Left renal cortex interstitium (tissue), 4 donors: ENCODE measurements at places on chromosomes 3 and 15. TPM values are rescaled to one million over a fixed set of nuclear protein-coding genes. Genes with fewer than 3 reads are reported as not detected.

MGLL gene
- polyA plus RNA-seq = 27.5 TPM

COL6A6 gene
- polyA plus RNA-seq = 1.7 TPM

PLA2G4D gene
- 0.13 TPM for polyA plus RNA-seq

FBXO22 gene
- 53.9 TPM for polyA plus RNA-seq

SLC15A2 gene
- 16.6 TPM for polyA plus RNA-seq

HAUS2 gene
- 23.3 TPM for polyA plus RNA-seq

DNA sequence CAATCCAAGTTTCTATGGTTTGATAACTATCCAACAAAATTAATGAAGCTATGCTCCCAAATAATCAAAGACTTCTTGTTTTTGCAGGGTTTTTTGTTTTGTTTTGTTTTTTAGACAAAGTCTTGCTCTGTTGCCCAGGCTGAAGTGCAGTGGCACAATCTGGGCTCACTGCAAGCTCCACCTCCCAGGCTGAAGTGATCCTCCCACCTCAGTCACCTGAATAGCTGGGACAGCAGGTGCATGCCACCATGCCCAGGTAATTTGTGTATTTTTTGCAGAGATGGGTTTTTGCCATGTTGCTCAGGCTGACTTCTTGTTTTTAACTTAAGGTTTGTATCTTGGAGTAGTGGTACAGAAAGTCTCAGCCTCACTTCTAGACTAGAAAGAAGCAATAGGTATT, 11.0 kb upstream of the GATM start:
- no peak for DNase-seq

GRCh38 chr15:72824781-72825180, 41.2 kb upstream of the ADPGK start:
- no peak for DNase-seq

DNA sequence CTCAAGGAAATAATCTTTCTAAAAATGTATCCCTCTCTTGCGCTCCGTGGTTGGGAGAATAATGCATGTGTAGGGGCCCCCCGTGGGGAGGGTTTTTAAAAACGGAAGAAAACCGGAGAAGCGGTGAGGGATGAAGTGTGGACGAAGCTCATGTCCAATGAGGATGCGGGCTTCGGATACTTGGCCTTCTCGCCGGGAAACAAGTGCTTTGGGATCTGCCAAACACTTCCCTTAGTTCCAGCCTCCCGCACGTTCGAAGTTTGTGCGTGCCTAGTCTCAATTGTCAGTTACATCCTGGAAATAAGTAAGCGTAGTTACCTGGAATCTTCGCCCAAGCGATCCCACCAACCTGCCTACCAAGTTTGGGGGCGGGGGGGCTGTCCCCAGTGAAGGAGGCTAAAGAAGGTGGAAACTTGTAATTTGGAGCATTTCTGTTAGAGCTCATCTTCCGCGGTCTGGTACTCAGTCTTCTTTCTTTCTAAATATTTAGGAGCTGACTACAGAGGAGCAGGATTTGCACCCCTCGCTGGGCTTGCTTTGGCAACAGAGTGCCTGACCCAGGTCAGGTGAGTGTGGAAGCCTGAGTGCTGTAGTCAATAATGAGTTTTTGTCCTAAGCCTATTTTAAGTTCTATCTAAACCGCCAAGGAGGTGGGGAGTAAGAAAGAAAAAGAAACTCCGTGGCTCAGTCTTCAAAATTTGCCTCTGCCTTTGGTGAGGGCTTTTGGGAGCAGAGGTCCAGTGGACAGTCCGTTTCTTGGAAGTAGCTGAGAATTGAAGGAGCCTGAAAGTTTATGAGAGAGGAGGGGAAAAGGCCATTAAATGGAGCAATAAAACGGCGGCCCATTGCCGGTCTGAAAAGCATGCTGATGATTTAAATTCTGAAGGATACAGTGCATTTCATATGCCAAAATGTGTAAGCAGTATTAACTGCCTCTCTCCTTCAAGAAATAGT, 1.1 kb downstream of the ITPR1 start:
- no peak for DNase-seq

- DNase-seq = no peak
Observed at GRCh38 chr3:164486150-164486549, 592.1 kb downstream of the SI start.

- no peak for DNase-seq
Observed at GRCh38 chr3:118110211-118110610, 924.4 kb downstream of the IGSF11 start.

DNA sequence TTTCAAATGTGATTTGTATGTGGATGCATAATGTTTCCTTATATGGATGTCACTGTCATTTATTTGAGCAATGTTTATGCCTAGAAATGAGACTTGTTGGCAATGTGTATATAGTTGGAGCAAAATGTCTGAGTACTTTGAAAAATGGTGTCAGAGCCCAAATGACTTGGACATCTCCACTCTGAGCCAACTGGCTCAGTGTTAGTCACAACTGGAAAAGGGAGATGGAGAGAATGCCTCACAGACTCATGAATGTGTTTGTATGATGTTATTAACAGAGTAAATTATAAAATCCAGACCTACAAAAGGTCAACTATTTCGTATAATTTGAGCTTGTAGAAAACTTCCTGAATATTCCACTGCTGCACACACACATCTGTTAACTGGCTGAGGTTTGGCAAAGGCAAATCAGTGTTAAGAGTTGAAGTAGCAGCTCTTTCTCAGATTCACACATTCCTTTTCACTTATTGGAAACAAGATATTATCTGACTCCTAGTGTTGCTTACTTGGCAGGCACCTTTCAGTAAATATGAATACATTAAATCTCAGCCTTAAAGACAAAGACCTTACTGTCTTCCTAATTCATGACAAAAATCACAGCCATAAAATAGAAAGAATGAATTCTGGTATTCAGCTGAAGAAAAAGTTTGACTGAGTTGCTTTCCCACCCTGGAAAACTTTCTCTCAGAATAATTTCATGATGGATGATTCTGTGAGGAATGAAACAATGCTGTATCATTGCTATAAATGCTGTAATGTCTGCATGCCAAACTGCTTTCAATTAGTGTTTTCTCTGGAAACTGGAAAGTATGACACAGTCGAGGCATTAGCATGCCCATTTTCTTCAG, 27.0 kb downstream of the ADIPOQ start:
- DNase-seq = no peak

DNA sequence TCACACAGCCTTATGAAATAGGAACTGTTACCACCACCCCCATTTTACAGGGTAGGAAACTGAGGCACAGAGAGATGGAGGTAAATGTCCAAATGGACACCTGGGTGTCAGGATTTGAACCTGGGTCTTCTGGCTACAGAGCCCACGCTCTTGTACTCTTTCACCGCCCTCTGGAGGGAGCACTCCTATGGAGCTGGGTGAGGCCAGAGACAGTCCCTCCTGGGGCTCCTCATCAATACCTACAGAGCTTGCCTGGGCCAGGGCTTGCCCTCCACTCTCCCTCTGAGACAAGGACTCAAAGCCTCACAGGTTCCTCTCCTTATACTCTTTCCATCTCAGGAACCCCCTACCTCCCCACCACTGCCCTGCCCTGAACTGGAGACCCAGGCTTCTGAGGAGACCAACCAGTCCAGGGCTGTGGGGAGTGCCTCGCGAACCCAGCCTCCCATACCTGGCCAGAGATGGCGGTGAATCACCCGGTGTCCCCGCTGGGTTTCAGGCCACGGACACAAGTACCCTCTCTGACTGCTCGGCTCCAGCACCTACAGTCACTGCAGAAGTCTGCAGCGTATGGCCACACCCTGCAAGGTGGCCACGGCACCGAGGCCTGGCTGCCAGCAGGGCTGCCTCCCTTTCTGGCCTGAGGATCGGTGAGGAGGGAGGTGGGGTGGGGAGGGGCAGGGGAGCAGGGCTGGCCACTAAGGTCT, 22.1 kb upstream of the ATP2B2 start:
- DNase-seq = no peak

DNA sequence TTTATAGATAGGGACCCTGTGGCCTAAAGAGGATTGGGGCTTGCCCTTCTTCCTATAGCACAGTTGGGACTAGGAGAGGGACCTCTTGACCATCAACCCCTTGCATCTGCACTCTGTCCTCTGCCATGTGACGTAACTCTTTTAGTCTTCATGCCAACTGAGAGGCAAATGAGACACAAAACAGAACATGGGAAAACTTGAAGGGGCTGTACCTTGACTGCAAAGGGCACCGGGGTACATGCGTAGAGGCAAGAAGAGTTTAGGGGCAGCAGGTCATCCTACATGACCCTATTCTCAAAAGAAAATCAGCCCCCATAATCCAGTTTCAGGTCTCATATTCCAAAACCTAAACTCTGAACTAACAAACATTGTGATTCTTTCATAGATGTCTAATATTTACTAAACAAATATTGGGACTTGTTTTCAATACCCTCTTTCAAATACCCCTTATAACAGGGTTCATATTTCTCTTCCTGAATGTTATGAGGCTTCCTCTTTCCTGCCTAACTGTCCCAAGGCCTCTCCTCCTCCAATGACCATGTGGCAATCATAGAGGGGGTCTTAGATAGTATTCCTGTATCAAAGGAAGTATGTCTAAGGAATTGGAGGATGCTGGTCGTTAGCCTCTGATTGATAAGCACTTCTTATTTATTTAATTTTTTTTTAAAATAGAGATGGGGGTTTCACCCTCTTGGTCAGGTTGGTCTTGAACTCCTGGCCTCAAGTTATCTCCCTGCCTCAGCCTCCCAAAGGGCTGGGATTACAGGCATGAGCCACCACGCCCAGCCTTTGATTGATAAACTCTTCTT, 20.6 kb downstream of the ACKR2 start:
- DNase-seq = no peak

DNA sequence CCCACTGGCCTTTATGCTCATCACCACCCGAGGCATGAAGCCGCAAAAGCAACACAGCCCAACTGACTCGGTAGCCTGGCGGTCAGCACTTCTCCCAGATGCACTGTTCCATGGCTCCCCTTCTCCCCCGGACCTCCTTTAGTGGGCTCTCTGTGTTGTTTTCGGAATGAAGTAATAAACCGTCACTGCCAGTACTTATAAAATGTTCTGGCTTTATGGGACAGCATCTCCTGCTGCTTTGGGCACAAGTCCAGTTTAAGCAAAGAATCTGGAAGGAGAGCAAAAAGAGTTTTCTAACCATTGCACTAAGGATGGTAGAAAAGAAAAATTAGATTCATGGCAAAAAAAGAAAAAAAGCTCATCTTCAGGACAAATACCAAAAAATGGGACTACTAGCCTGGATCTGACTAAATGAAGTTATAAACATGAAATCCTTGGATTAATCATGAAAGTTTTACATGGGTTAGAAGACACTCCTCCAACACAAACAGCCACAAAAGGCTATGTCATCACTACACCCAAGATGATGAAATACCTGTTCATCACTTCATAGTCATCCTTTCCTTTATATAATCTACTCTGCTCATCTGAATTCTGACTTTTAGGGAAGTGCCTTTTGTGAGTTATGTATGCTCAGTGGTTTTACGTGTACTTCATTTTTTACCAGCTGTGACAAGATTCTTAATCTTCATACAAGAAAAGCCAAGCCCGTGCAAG, 89.5 kb upstream of the UBE2E2 start:
- DNase-seq = no peak

GRCh38 chr3:190676481-190676880, 162.6 kb downstream of the IL1RAP start:
- DNase-seq = no peak

DNA sequence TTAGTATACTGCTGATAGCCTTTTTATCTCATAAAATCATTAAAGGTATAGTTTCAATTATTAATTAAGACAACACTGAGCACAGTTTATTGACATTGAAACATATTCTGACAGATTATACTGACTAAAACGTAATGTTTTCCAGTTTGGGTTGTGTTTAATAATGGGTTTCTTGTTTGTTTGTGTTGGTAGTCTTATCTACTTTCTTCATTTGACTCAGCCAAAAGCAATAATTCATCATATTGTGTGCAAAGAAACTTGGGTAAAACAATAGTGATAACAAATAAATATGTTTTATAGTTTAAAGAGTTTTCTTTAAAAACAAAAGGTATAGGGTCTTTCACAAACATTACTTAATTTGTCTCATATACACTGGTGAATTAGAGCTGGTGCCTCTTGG, 629.2 kb upstream of the AGTR1 start:
- DNase-seq = no peak

DNA sequence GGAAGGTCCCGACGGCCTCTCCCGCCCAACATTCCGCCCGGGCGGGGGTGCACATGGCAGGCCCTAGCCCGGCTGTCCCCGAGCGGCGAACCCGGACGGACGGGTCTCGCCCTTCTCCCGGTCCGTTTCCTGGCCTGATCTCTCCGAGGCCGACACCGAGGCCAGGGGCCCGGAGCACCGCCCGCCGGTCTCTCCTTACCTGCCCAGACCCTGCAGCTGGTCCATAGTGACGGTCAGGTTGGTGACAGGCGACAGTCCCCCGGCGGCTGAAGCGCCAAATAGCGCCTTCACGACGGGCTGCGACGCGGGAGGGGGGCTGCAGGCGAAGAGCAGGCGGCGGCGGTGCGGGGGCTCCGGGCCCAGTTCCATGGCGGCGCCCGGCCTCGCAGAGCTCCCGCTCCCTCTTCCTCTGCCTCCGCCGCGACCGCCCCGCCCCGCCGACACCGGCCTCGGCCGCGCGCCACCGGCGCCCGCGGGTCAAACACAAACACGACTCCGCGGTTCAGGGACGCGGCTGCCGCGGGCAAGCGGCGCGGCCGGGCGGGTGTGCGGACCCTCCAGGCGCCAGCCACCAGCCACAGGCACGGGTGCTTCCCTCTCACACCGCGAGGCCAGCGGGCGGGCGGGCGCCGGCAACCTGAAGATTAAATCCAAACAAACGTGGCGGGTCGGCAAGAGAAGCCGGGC, 495 bp downstream of the CDC25A start:
- no peak for DNase-seq

- no peak for DNase-seq
Observed at GRCh38 chr3:168024537-168024941, 71.2 kb downstream of the GOLIM4 start.

DNA sequence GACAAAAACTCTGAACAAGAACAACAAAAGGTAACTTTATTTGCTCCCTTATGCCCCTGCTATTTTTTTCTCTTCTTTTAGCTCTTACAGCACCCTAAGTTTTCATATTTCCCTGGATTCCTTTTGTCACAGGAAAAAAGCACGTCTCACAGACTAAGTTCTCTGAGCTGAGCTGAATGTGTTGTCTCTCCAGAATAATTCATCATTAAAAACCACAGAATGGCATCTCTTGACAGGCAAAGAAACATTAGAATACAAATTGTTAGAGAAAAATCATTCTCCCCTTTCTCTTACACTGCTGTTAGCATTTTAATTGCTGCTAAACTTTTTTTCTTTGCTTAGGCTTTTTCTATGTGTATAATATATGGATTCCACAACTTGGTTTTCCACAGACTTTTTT, 48.7 kb upstream of the SECISBP2L start:
- DNase-seq = no peak

DNA sequence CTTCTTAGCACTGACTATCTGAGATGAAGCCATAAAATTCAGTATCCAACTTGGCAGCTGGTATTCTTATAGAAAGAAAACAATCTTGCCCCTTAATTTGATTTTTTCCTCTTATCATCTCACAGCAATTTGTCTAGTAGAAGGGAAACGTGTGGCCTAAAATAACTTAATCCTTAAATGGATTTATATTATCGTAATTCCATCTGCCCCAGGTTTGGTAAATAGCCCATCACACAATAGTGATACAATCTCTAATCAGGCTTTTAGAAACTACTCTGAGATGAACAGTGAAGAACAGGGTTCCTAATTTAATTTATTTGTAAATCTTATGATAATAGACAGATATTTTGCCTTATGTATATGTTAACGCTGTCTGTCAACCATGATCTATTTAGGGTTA, 24.8 kb downstream of the PEX5L start:
- DNase-seq = no peak
